ENCODE measurements at places on chromosomes 2 and 18.

GRCh38 chr2:115165529-115166109 lies 723.2 kb downstream of the DPP10 start:
- no peak for DNase-seq

- no peak for DNase-seq
Observed at GRCh38 chr18:23189768-23190661, 54.7 kb downstream of the CABLES1 start.

- DNase-seq: no peak
Observed at GRCh38 chr2:99576775-99577174, 87.0 kb upstream of the REV1 start.

- DNase-seq: no peak
Observed at GRCh38 chr2:102664471-102664909, 45.1 kb downstream of the SLC9A2 start.

GRCh38 chr18:3305354-3305762 lies 43.4 kb downstream of the MYL12B start:
- peak; percentile 77 for DNase-seq
